Cortex of kidney (tissue), 1 donor: ENCODE measurements at places on chromosomes 2 and 18.

GRCh38 chr2:149399934-149400615, 69.7 kb downstream of the LYPD6 start:
- no peak for DNase-seq

DNA sequence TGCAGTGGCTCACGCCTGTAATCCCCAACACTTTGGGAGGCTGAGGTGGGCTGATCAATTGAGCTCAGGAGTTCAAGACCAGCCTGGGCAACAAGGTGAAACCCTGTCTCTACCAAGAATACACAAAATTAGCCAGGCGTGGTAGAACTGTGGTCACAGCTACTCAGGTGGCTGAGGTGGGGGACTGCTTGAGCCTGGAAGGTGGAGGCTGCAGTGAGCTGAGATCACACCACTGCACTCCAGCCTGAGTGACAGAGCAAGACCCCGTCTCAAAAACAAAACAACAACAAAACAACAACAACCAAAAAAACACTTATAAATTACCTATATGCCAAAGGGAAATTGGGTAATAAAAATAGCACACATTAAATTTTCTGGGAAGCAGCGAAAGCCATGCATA, 141.6 kb downstream of the HDAC4 start:
- DNase-seq = no peak

- DNase-seq = no peak
Measured at GRCh38 chr2:8424997-8425900, 256.6 kb upstream of the ID2 start.

- DNase-seq = no peak
Measured at GRCh38 chr2:231800493-231801091, 14.3 kb downstream of the COPS7B start.

GRCh38 chr2:128293426-128293755, 25.3 kb downstream of the HS6ST1 start:
- DNase-seq = no peak

DNA sequence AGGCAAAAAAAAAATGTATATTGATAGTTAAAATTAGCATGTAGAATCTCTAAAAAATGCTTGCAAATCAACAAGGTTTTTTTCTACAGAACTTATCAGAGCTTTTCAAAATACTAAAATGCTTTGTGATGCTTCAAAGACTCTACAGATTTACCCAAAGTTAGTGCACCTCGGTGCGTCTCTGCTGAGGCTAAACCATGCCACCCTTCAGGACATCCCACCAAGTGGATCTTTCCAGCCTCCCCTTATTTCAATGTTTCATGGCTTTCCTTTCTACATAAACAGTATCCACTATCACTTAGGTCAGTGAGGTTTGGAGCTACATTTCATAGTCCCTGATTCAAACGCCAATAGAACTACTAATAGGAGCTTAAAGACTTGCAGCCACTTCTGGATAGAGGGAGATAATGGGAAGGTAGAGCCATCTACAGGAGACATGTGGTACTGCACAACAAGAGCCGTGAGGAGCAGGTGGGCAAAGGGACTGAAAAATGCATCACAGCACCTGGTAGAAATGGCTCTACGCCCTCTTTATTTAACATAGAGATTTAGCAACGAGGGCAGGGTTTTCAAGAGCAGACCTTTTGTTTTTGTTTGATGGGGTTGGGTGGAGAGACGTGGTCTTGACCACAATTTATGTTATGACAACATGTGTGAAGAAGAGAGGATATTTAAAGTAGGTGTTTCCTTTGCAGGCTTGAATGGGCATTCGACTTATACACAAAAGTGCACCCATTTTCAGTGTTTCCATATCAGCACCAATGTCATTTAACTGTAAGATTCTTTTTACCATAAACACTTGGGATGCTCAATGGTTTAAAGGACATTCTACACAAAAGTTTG, 56.1 kb upstream of the SLC35G4 start:
- DNase-seq = no peak

- DNase-seq = no peak
Measured at GRCh38 chr2:233063269-233063975, 3.3 kb downstream of the INPP5D start.

DNA sequence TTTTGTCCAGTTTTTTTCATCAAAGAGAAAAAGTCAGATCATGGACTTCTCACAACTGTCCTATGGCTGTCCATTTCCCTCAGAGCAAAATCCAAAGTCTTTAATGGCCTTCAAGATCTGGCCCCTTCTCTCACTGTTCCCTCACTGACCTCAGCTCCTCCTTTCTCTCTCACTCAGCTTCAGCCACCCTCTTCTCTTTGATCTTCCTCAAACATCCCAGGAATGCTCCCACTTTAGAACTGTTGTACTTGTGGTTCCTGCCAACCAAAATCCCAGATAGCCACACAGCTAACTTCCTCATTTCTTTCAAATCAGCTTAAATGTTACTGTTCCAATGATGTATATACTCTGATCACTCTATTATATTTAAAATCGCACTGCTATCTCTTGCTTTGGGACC, 82.9 kb downstream of the NUP35 start:
- no peak for DNase-seq

DNA sequence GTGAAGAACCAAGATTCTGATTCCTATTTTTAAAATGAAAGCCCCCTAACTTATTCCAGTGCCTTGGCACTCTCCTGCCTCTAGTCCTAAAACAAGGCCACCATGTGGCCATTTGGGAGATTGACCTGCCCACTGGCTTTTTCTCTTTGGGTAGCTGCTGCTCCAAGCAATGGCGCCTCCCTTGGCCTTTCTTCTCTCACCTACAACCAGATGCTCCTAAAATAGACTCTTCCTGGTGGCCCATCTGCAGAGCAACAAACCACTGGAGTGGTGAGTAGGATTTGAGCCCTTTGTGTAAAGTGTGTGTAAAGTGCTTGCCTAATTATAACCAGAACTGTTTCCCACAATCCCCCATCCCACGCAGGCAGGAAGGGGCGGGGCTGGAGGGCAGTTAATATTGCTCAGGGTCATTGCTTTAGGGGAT, 114.2 kb downstream of the FHOD3 start:
- DNase-seq = no peak
